Fibroblast of skin of left quadriceps (primary cell): ENCODE measurements at places on chromosomes 16 and 17.
A peak's percentile ranks its signal among the peaks of the same experiment; 100 is the strongest.

- DNase-seq = no peak
Measured at GRCh38 chr16:1634541-1634940, 22.4 kb downstream of the CRAMP1 start.

GRCh38 chr16:1784977-1785845, 2.5 kb downstream of the NUBP2 start:
- no peak for DNase-seq

DNA sequence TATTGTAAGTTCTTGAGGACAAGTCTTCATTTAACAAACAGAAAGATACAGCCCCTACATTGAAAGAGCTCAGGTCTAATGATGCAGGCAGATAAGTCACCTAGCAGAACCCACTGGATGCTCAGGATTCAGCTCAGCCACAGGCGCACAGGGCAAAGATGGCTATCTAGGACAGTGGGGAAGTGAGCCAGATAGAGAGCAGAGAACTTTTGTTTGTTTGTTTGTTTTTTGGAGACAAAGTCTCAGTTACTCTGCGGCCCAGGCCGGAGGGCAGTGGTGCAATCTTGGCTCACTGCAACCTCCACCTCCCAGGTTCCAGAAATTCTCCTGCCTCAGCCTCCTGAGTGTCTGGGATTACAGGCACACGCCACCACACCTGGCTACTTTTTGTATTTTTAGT, 20.4 kb downstream of the METTL2A start:
- no peak for DNase-seq

DNA sequence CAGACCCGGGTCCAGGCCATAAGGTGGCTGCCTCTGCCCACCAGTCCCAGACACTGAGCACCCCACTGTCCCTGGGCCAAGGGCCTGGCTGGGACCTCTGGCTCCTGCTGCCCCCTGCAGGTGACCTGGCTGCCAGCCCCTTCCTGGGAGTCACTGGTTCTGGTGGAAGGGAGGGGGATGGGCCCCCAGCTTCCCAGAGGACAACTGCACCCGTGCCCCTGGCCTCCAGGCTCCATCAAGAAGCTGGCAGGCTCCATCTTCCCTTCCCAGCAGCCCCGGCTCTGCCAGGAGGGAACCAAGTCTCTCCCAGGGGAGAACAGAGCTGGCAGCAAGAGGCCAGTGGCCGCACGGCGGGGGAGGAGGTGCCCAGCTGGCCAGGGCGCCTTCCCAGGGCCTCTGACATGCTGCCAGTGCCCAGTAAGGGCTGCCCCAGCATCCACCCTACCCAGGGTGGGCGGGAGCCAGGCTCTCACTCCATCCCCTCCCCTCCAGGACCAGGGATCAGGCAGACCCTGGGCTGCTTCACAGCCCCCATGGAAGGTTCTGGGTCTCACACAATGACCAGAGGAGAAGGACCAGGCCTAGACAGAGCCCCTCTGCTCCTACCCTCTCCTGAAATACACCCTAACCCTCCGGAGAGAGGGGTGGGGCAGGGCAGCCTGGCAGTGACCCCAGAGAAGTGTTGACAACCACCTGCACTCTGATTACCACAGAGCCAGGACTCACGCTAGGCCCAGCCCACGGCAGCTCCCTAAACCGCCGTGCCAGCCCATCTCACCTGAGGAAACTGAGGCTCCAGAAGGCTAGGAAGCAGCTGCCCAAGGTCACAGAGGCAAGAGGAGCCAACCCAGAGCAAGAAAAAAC, 3.6 kb downstream of the CLUH start:
- no peak for DNase-seq

DNA sequence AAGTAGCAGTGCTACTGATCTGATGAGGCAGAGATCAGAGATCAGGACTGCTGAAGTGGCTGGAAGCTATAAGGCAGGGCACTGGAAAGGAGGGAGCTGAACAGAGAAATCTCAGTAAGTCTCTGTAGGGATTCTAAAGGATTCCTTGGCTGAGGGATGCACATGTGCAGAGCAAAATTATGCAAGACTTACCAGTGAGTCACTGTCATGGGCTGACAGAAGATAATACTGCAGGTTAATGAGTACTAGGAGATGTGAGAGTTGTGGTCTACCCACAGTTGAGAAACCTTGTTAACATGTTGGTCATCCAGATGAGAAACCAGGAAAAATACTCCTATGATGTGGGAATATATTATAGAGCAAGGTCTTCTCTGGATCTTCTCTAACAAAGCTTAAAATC, 378.1 kb downstream of the HAPSTR1 start:
- DNase-seq = peak; percentile 7

- no peak for DNase-seq
Measured at GRCh38 chr16:57516176-57516725, 20.1 kb downstream of the CCDC102A start.

GRCh38 chr17:1718362-1719165, 5.9 kb upstream of the WDR81 start:
- no peak for DNase-seq

GRCh38 chr17:39759204-39759603, 21.5 kb downstream of the GRB7 start:
- DNase-seq = no peak

DNA sequence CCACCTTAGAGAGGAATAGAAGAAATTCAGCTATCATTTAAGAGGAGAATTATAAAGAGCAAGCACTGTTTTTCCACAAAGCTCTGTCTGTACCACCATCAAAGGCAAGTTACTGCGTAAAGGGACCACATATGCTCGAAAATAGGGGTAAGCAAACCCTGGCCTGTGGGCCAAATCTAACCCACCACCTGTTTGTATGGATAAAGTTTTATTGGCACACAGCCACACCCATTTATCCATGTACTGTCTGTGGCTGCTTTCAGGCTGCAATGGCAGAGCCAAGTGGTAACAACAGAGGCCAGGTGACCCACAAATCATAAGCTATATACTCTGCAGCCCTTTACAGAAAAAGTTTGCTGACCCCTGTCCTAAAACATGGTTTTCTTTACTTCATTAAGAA, 180.3 kb downstream of the MRTFB start:
- DNase-seq = no peak

- no peak for DNase-seq
Measured at GRCh38 chr17:68205808-68206720, 41.8 kb upstream of the AMZ2 start.

- DNase-seq = no peak
Measured at GRCh38 chr16:25747160-25747758, 55.5 kb downstream of the HS3ST4 start.

DNA sequence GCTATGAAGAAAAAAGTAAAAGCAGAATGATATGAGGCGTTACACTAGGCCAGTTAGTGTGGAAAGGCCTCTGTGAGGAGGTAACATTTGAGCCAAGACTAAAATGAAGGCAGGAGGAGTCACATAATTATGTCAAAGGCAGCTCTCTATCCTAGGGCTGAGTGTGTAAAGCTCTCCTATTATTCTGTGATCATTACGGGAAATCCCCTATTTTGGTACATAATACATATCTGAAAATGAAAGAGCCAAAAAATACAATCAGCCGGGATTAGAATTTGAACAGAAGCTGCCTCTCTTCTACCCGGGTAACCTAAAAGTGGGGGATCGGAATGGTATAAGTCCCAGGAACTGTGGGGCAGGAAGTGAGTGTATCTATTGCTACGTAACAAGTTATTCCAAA, 27.1 kb downstream of the HEATR3 start:
- no peak for DNase-seq

DNA sequence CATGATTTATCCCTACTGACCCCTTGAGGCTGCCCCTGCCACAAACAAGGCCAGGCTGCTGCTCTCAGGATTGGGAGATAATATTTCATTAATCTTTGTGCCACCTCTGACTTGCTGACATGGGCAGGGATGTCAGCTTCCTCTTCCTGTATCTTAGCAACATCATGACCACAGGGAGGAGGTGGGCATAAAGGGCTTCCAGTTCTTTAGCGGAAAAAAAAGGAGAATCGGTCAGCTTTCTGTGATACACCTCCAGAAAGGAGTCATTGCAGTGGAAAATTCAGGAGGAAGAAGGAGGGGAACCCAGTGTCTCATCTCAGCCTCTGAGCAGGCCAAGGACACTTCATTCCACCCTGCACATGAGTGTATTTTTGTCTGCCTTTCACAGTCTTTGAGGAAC, 206.8 kb upstream of the SDK2 start:
- DNase-seq = no peak

- no peak for DNase-seq
Measured at GRCh38 chr17:40795019-40795667, 4.6 kb downstream of the KRT28 start.

- DNase-seq = no peak
Measured at GRCh38 chr17:57557416-57557815, 187.7 kb downstream of the CCDC182 start.

DNA sequence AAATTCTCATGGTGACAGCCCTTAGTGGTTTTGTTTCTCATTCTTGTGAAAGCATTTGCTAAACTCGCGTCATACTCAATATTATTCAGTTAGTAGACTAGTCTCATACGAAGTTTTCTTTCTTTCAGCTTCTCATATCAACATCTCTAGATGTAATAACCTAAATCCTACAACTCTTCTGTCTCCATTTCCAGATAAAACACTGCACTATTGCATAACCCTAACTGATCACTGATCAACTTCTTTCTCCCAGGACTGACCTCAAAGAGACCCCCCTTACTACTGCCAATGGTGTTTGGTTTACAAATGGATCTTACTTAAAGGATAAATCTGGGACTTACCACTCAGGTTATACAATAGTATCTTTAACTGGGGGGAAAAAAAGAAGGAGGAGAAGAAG, 36.3 kb upstream of the TEKT1 start:
- DNase-seq = no peak

GRCh38 chr16:81583893-81584631, 139.5 kb downstream of the CMIP start:
- DNase-seq = no peak

GRCh38 chr17:43846221-43846712, 709 bp upstream of the CD300LG start:
- peak; percentile 37 for DNase-seq

DNA sequence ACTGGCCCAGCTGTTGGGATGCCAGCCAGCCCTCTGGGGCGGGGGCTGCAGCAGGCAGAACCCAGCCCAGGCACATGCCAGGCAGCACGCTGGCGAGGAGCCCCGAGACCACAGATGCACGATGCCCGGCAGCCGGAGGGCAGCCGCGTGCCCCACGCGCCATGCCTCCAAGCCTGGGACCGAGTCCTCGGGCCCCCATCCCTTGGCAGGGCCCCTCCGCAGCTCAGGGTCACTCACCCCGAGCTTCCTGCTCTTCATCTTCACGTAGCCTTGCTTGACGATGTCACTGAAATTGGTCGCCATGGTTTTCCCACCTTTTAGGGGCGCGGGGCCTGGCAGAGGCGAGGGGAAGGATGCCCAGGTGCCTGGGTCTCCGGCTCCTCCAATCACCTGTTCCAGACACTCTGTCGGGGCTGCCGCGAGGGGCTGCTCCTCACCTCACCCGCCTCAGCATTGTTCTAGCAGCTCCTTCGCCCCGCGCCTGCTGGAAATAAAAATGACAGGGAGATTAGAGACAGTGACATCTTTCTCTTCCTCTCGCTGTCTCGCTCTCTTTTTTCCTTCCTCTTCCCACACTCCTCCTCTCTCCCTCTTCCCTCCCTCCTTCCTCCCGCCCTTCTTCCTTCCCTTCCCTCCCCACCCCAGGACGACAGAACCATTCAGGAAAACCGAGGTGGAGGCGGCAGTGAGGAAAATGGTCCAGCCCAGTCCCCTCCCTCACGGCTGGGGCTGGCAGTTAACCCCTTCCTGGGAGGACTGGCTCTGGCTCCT, 6.9 kb downstream of the DOK4 start:
- DNase-seq = peak; percentile 39

DNA sequence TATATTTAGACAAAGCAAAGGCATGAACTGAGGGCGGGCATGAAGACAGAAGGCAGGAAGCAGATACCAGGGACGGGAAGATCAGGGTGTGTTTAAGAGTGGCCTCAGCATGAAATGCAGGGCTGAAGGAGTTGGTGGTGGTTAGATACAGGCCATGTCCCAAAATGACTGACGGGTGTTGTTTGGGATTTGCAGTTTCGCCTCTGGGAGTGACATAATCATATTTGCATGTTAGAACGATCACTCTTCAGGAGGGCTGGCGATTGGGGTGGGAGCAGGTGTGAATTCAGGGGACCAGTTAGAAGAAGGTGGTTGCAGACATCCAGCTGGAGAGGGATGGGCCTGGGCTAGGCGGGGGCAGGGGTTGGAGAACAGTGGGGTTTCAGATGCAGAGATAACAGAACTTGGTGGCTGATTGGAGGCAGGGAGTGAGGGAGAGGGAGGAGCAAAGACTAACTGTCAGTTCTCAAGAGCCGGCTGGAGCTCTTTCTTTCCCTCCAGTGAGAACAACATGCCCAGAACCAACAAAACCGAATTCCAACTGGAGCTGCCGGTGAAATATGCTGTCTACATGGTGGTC, 27.2 kb upstream of the ITGAX start:
- no peak for DNase-seq

- DNase-seq = no peak
Measured at GRCh38 chr17:80916246-80916645, 75.4 kb upstream of the CHMP6 start.
